ENCODE measurements at places on chromosomes 16 and 17. TPM values are rescaled to one million over a fixed set of nuclear protein-coding genes. Genes with fewer than 3 reads are reported as not detected.

DNA sequence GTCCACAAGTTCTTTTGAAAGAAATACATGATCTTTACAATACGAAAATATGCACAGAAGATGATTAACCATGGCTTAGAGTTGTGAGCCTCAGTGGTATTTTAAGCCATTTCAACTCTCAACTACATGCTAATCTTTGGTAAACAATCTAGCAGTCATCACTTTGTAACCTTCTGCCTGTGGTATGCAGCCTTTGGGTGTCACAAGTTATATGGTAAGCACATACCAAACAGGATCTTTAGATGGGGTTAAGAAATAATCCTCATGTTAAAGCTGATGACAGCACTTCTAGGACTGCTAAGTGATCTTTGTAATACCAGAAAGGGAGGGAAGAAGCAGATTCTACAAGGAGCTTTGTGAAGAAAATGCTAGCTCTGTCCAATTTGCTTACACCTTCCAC lies 74.3 kb downstream of the CA4 start:
- no peak for DNase-seq

The TNFRSF13B gene
- not detected for total RNA-seq

DNA sequence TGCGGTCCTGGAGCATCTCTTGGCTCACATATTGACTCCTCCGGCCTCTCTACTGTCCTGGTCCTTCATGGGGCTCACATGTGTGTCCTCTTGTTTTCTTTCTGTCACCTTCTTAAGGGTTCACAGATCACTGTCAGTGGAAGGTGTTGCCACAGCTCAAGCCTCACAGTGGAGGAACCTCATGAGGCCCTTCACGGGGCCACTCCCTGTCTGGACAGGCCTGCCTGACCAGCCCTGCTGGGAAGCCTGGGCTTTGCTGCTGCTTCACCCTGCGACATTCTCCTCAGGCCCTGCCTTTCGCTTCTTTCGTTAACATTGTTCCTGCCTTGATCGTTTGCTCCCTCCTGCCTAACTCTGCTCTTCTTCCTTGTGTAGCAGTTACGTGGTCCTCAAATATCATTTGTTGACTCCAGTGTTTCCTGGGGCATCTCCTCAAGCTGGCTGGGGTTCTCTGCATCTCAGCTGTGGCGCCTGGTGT lies 55.9 kb downstream of the WDR45B start:
- no peak for DNase-seq

- no peak for DNase-seq
Observed at GRCh38 chr16:85360323-85361277, 248.3 kb upstream of the CIBAR2 start.

DNA sequence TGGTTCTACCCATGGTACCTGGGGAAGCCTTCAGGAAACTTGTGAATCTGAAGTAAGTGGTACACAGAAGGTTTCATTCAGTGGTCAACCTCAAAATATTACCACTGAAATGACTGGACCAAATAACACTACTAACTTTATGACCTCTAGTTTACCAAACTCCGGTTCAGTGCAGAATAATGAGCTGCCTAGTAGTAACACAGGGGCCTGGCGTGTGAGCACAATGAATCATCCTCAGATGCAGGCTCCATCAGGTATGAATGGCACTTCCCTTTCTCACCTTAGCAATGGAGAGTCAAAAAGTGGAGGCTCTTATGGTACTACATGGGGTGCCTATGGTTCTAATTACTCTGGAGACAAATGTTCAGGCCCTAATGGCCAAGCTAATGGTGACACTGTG lies 55.9 kb upstream of the SLC5A11 start:
- no peak for DNase-seq

The CHST4 gene
- not detected for total RNA-seq

- DNase-seq, result no peak
Observed at GRCh38 chr16:66395806-66396555, 29.5 kb downstream of the CDH5 start.

The MYO15A gene
- 0.45 TPM for total RNA-seq

GRCh38 chr17:9658593-9659211 lies 13.4 kb downstream of the USP43 start:
- DNase-seq, result no peak

The KRT15 gene
- 0.63 TPM for total RNA-seq

DNA sequence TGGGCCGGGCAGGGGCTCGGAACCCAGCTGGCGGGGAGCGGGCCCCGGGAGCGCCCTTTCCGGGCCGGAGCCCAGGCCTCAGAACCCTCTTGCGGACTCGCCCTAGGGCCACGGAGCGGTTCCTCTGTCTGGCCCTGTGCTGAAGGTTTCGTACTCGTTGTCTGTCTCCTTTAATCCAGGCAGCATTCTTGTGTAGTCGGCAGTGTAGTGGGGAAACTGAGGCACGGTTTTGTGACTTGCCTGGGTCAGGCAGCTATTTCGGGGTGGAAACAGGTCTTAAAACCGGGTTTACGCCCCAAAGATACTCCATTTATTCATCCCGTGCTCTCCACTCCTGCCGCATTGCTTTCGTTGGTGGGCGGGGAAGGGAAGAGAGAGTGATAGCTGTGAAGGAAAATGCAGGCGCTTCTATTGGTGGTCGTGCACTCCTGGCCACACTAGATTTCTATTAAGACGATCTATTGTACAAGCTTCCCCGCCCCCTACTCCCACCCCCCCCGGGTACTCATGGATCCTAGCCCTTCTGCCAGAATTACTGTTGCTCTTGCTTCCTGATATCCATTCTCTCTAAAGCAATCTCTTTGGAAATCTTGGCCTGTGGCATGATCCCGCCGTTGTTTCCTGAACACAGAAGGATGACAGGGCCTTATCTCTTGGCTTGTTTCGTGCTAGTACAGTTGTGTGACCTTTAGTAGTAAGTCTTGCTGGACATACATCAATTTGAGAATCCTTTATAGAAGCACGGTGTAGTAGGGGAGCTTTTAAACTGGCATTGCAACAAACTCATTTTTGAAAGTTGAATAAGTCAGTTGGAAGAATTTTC lies 751 bp downstream of the DCAF7 start:
- peak; percentile 16 for DNase-seq

The RNF227 gene
- total RNA-seq, result 2.8 TPM

The PRDM7 gene
- total RNA-seq, result not detected

DNA sequence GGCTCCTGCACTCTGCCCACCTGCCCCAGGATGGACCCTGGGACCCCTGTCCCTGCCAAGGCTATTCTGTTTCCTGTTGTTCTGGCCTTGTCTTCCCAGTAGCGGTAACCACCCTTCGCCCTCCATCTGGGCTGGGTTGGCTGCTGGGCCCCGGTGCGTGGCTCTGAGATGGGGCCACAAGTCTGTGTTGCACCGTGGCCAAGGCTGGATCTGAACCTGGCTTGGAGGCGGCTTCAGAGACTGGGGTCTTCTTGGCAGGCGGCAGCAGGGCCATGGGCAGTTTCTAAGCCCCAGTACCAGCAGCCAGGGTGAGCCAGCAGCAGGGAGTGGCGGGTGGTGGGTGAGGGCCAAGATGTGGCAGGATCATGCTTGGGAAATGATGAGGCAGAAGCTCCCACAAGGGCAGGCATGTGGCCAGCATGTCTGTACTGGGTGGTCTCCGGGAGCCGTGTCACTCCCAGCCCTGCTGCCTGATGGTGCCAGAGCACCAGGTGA lies 12.6 kb downstream of the MAP2K3 start:
- no peak for DNase-seq

The CHP2 gene
- total RNA-seq, result not detected

GRCh38 chr17:13086142-13086769 lies 68.4 kb upstream of the ELAC2 start:
- peak; percentile 97 for DNase-seq
